ENCODE measurements at places on chromosomes 7 and 10.

DNA sequence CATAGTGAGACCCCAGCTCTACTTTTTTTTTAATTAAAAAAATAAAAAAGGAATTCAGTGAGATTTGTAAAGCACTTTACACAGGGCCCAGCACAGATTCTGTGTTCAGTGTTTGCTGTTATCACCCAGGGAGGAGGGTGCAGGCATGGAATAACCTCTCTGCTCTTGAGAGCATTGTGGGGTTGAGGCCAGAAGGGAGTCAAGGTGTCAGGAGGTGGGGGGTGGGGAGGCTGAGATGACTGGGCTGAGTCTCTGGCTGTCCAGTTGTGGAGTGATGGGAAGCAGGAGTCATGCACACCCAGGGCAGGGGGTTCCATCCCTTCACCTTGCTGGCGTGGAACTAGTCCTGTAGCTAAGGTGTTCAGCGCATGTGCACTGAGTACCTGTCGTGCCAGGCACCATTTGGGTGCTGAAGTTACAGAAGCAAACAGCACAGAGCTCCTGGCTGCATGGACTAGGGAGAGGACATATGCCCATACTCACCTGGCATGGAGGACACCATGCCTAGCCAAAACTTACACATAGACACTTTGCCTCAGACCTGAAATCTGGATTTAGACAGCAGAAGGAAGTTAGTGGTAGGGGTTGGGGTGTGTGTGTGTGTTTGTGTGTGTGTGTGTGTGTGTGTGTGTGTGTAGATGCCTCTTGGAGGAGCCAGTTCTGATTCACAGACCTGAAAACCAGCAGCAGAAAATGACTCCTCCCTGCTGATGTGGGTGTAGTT lies 69.2 kb upstream of the LRRC4 start:
- DNase-seq, result no peak

GRCh38 chr7:66779669-66780409 lies 39.3 kb downstream of the RABGEF1 start:
- DNase-seq, result no peak

DNA sequence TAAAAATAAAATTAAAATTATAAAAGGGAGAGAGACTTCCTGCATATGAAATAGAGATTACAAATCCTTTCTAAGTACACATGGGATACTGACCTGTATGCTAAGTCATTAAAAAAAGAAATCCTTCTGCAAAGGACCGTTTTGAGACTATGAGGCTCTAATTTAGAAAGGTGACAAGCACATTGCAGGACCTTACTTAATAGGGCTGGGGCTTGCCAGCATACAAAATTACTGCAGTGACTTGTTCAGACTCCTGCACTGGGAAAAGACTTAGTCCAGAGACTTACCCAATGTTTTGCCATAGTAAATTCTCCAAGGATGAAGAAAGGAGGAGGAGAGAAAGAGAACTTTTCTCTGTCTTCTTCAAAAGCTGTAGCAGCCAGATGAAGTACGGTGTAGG lies 193.6 kb downstream of the KCNMA1 start:
- no peak for DNase-seq

DNA sequence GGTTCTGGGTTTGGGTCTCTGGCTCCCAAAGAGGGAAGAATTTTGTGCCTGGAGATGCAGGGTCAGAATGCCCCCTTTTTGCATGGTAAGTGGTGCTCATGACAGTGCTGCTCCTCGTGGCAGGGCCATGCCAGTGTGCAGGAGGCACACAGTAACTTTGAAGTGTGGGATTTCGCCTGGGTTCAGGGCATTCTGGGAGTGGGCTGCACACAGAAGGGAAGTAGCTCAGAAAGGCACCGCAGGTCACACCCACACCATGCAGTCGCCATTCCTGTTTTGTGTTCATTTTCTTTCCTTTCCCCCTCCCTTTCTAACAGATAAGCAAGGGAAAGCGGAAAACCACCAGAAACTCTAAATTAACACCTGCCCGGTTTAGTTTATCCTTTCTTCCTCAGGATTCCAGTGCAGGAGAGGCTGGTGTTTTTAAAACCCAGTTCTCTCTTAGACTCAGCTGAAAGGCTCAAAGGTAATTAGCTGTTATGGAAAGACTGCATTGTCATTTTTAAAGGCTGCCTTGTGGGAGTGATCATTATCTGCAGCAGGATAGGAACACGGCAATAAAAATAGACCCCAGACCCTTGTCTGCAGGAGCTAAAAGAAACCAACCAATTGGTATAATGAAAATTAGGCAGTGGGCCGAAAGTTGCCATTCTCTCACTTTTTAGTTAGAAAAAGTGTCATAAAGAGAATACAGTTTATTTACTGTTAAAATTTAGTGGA lies 50.2 kb downstream of the EEPD1 start:
- no peak for DNase-seq

- no peak for DNase-seq
Observed at GRCh38 chr10:101536800-101537199, 51.3 kb downstream of the POLL start.

- no peak for DNase-seq
Observed at GRCh38 chr7:150323682-150324372, 482 bp upstream of the ACTR3C start.

GRCh38 chr10:13716081-13717071 lies 129.6 kb downstream of the PRPF18 start:
- DNase-seq, result no peak

- peak; percentile 65 for DNase-seq
Observed at GRCh38 chr10:33008499-33009243, 50.6 kb upstream of the ITGB1 start.

- DNase-seq, result no peak
Observed at GRCh38 chr7:2022021-2022409, 210.7 kb downstream of the MAD1L1 start.

GRCh38 chr10:42645103-42645502 lies 6.7 kb upstream of the ZNF33B start:
- no peak for DNase-seq

- no peak for DNase-seq
Observed at GRCh38 chr10:35643151-35644049, 1.3 kb upstream of the FZD8 start.

GRCh38 chr10:14839305-14839695 lies 1.2 kb downstream of the HSPA14 start:
- DNase-seq, result no peak

- DNase-seq, result no peak
Observed at GRCh38 chr10:109207361-109207760, 716.0 kb downstream of the XPNPEP1 start.

DNA sequence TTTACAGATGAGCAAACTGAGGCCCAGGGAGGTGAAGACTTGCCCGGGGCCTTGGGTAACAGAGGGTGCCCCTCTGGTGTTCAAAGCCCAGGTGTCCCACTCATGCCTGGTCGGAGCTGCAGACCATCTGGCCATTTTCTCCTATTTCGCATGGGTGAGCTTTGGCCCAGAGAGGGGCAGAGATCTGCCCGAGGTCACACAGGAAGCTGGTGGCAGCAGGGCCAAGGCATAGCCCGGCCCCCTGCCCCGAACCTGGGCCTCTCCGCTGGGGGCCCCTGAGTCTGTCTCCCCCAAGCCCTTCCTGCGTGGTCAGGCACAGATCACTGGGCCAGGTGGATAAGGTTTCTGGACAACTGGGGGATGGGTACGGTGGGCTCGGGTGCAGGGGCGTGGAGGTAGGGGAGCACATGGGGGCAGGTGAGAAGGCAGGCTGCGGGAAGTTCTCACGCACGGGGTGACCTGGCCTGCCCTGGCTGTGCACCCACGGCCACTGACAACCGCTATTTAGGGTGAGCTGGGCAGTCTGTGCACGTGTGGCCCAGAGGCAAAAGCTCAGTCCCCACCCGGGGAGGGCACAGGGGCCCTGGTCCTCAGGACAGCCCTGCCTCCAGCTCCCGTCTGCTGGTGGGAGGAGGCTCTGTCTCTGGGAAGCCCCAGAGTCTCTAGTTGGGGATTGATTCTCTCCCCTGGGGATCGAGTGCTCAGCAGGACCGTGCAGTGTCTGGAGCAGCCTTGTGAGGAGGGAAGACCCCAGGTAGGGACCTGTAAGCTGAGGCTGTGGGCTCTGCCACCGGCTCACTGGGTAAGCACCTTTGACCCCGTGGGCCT lies 68.6 kb downstream of the UNCX start:
- no peak for DNase-seq

DNA sequence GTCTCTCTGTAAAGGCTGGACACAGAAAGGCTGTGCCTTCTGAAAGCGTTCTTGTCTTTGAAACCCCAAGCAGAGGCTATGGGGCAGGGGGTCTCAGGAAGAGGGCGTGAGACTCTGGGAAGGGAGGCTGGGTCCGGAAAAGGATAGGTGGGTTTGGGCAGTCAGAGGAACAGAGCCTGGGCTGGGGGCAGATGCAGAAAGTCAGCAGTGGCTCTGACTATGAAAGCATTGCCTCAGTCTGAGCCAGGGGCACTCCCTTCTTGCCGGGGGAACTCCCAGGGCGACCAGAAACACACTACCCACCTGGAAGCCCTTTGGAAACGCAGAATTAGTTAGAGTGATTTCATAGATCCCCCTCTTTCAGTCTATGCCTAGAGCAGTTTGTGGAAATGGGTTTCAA lies 72.0 kb downstream of the VWA2 start:
- no peak for DNase-seq

DNA sequence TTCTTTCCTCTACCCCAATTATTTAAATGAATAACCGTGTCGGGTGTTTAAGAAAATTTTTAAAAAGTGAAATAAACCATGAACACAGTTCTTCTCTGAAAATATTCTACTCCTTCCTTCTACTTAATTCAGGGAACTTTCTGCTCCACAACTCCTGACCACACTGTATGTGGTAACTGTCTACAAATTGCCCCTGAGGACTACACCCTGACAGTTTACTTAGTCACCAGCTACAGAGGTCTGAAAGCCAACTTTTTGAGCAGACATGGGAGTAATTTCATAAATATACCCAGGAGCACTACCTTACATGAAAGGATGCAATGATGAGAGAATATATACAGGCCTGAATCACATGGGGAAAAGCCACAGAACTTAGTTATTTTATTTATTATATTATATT lies 523.2 kb upstream of the SORCS1 start:
- DNase-seq, result no peak

GRCh38 chr7:55778631-55779030 lies 83.9 kb downstream of the SEPTIN14 start:
- DNase-seq, result no peak

DNA sequence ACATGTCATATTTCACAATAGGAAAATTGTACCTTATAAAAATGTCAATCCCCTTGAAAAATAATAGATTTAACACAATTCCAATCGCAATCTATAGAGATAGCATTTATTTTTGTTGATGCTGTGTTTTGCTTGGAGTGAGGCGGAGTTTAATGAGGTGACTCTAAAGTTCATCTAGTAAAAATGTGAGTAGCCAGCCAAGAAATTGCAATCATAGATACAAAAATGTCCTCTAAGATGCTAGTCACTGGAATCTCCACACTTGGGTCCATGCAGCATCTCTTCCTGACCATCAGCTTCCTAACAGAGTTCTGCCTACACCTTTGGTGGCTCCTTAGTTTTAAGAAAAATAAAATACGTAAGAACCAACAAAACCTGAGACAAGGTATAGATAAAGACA lies 44.9 kb downstream of the GLI3 start:
- no peak for DNase-seq

- DNase-seq, result no peak
Observed at GRCh38 chr10:30818010-30818660, 188.6 kb upstream of the LYZL2 start.

DNA sequence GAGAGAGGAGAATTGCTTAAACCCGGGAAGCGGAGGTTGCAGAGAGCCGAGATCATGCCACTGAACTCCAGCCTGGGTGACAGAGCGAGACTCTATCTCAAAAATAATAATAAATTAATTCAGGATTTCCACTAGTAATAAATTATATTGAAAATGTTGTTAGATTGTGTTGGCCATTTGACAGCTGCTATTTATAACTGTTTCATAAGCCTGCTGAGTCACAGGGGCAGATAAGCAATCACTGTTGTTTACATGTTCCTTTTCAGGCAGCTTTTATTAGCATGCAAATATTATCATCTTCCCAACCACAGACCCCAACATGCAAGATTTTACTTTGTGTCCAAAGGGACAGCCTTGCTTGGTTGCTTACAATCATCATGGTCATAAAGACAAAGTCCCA lies 49.5 kb upstream of the ZNF138 start:
- DNase-seq, result no peak

- DNase-seq, result peak; percentile 59
Observed at GRCh38 chr7:91034459-91035368, 229.5 kb upstream of the FZD1 start.

DNA sequence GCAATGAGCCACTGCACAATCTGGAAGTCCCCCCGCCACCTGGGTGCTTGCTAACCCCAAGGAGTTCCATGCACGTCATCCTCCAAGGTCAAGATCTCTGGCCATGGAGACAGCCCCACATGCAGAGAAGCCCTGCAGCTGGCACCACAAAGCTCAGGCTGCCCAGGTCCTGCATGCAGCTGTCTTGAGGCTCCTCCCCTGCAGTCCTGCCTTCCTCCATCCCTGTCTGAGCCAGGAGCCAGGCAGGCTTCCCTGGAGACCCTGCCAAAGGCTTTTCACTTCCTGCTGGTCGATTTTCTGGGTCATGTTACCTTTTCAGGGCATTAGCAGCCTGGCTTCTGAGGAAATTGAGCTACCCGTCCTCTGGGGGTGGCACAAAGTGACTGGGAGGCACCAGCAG lies 12.5 kb upstream of the TMEM72 start:
- DNase-seq, result no peak

GRCh38 chr10:131860311-131860710 lies 40.5 kb upstream of the PPP2R2D start:
- DNase-seq, result no peak

- no peak for DNase-seq
Observed at GRCh38 chr10:111650088-111650487, 533.5 kb downstream of the GPAM start.

DNA sequence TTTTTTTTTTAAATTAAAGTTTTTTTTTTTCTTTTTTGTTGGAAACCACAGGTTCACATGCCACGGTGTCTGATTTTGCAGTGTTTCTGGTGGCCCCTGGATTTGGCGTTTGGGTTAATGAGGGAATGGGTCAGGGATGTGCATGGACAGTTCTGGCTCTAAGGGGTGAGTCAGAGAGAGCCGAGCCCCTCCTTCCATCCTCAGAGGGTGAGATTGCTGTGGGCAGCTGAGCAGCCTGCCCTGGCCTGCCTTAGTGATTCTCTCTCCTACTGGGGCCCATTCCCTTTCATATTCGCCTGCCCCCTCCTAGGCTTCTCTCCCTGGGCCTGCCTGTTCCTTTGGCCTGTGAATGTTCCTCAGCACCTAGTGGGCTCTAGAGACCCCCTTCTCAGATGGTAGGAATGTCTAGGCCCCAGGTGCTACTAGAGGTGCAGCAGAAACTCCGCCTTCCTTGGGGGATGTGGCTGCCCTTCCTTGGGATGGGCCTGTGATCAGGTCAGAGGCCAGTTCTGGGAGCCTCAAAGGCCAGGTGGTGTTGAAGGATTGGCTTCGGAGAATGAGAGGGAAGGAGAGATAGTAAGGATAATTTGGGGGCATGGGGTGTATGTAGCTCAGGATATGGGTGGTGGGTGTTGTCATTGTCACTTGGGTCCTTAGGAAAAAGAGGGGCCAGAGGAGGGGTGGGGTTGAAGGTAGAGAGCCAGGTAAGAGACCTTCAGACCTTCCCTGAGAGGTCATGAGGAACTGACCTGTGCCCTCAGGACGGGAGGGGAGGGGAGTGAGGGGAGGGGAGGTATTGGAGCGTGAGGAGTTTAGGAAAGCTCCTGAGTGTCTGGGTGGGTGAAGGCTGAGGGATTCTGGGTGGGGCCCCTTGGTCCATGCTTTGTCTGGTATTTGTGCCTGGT lies 19.8 kb downstream of the TSPAN14 start:
- no peak for DNase-seq
